Activated CD4-positive, alpha-beta T cell treated with anti-CD3 and anti-CD28 coated beads for 1 hour (primary cell): ENCODE measurements at places on chromosomes 16 and 17.

DNA sequence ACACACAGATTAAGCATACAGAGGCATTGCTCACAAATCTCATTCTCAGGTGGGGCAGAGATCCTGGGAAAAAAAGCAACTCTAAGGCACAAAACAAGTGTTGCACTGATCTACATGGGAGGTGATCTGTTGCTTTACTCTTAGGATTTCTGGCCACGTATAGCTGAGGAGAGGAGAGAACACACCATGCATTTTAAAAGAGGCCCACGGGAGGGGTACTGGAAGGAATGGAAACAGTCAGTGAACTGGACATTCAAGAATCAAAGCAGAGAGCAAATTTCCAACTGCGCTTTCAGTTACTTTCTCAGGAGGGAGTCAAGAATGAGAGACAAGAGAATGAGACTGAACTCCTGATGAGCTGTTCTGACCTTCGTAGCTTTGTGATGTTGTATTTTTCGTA, 1105.9 kb downstream of the CDH8 start:
- DNase-seq = no peak

DNA sequence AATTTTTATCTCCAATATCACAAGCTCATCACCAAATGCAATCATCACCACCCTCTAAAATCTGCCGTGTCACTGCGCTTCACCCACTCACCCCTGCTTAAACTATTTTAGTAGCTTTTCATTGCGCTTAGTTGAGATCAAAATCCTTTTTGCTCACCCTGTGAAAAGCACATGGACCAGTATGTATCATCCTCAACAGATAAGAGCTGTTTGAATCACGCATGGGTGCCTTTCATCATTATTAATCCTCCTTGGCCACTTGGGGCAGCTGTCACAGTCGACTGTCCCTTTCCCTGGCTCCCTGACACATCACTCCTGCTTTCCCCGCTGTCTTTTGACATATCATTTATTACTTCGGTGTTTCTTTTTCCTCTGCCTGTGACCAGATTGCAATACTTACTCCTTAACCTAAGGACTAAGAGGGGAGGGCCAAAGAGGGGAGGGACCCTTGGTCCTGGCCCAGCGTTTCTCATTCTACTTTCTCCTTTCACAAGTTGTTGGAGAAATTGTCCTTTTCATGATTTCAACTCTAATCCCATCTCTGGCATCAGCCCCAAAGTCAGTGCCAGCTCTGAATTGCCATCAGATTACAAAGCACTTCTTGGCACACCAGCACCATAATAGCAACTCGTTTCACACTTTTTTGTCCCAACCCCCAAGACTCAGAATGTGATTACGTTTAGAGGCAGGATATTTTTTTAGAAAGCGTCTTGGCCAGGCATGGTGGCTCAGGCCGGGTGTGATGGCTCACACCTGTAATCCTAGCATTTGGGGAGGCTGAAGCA, 8.6 kb upstream of the KDM6B start:
- no peak for DNase-seq

- DNase-seq = no peak
Measured at GRCh38 chr17:81238490-81238814, 403 bp downstream of the TEPSIN start.

GRCh38 chr17:66432996-66433551, 130.7 kb downstream of the PRKCA start:
- DNase-seq = no peak

GRCh38 chr17:34930283-34930682, 31.0 kb downstream of the CCT6B start:
- no peak for DNase-seq

GRCh38 chr17:78343543-78344201, 16.2 kb downstream of the SOCS3 start:
- DNase-seq = peak; percentile 54

DNA sequence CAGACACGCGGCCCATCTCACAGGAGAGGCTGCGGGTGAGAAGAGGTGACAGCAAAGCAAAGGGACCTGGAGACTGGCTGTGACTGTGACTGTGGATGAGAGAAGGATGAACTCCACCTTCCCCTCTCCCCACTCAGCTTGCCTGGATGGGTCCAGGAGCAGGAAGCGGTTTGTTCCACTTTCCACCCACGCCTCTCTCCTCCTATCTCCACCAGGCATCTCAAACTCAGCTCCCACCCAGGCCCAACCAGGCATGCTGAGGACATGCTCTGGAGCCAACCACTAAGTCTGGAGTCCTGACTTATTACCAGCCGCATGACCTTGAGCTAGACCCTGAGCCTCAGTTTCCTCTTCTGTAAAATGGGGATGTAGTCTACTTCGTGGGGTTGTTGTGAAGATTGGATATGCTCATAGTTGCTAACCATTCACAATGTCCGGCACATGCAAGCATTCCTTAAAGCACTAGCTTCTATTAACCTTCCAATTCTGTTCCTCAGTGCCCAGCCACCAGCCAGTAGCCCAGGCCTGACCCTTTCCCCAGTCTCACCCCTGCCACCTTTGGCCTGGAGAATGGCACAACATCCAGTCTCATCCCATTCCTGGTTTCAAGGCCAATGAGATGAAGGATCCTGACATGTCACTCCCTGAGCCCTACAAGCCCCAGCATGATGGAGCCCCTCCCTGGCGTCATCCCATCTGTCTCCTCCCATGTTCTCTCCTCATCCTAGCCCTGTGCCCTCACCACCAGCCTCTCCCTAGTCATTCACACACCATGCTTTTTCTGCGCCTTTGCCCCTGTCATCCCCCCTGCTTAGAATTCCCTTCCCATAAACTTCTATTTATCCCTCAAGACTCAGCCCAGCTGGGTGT, 2.3 kb downstream of the GAS2L2 start:
- DNase-seq = no peak

GRCh38 chr16:53085931-53086421, 31.2 kb downstream of the CHD9 start:
- DNase-seq = no peak

- no peak for DNase-seq
Measured at GRCh38 chr17:28702752-28703150, 8.9 kb downstream of the PROCA1 start.

DNA sequence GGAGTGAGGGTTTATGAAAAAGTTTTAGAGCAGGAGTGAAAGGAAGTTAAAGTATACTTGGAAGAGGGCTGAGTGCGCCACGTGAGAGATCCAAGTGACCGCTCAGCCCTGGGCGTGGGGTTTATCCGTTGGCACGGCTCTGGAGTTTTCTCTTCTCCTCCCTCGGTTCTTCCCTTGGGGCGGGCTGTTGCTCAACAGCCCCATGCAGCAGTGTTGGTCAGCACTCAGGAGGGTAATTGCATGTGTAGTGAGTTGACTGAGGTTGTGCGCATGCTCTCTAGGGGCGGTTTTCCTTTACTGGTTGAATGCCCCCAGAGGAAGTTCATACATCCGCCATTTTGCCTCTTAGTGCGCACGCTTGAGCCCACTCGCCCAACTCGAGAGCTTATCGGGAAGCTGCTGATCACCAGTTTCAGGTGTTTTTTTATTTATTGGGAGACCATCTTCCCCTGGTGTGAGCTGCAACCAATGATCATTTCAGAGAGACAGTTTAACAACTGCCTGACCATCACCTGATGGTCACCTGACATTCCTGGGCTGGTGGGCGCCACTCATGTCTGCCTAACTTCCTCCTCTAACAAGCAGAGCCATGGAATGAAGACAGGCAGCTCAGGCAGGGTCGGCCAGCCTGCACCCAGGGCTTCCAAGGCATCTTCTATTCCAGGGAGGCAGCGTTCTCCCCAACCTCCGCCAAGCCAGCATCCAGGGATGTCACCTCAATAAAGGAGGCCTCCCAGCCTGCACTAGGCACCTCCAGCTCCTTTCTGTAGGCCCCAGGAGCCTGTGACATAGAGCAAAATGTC, 41.3 kb upstream of the DNAH17 start:
- DNase-seq = no peak

- DNase-seq = no peak
Measured at GRCh38 chr16:56324406-56324805, 100.9 kb downstream of the AMFR start.

GRCh38 chr17:72534776-72535175, 414.0 kb downstream of the SOX9 start:
- DNase-seq = no peak

DNA sequence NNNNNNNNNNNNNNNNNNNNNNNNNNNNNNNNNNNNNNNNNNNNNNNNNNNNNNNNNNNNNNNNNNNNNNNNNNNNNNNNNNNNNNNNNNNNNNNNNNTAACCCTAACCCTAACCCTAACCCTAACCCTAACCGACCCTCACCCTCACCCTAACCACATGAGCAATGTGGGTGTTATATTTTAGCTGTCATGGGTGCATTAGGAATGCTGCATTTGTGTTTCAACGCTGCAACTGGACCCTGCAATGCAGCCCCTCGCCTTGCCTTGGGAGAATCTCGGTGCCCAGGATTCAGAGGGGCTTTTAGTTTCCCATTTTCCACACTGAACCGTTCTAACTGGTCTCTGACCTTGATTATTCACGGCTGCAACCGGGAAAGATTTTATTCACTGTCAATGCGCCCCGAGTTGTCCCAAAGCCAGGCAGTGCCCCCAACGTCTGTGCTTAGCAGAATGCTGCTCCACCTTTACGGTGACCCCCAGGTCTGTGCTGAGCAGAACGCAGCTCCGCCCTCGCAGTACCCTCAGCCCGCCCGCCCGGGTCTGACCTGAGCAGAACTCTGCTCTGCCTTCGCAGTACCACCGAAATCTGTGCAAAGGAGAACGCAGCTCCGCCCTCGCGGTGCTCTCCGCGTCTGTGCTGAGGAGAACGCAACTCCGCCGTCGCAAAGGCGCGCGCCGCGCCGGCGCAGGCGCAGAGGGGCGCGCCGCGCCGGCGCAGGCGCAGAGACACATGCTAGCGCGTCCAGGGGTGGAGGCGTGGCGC, 43.3 kb downstream of the POLR3K start:
- DNase-seq = no peak

DNA sequence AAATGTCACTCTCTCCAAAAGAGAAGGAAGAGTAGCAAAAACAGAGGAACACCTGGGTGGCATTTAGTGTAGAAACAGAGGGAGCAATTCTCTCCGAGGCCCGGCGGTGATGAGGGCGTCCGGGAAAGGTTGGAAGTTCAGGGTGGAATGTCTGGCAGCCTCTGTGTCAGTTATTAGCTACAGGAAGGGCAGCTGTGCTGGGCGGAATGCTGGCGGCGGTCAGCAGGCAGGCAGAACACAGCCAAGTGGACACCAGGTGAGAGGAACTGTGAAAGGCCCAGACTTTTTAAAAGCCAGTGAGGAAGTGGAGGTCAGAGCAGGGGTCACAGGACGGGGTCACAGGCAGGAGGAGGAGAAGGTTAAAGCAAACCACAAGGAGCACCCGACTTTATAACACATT, 238.1 kb downstream of the NTN1 start:
- no peak for DNase-seq

DNA sequence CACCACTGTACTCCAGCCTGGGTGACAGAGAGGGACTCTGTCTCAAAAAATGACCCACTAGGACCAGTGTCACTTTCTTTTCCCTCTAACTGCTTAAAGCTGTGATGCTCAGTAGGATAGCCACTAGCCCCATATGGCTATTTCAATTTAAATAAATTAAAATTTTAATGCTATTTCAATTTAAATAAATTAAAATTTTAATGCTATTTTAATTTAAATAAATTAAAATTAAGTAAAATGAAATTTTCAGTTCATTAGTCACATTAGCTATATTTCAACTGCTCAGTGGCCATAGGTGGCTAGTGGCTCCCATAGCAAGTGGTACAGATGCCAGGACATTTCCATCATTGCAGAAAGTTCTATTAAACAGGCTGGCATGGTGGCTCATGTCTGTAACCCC, 43.0 kb downstream of the NLRC5 start:
- DNase-seq = no peak

DNA sequence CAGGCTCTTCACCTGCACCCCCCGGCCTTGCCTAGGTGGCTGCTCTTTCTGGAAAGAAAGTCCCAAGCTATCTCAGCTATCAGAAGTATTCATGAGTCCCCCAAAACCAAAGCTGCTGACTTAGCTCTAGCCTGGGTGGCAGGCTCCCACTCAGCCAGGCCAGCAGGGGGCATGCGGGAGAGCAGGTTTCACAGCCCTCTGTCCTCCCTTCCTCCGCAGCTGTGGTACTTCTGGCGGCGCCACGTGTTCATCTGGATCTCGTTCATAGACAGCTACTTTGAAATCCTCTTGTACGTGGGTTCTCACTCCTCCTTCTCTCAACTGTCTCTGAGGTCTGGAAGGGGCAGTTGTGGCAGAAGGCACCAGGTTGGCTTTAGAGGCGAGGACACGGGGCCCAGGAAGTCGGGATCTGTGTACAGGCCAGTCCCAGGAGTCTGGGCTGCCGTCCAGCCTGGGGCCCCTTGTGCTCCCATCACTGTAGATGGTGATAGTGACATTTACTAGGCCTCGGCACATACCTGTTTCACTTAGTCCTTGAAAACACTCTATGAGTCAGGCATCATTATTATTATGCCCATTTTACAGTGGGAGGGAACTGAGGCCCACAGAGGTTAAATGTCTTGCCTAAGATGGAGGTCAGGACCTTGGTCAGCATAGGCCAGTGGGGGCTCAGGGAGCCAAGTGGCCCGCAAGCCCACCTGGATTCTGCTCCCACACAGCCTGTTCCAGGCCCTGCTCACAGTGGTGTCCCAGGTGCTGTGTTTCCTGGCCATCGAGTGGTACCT, 12.9 kb downstream of the TRPV2 start:
- DNase-seq = peak; percentile 38

- DNase-seq = no peak
Measured at GRCh38 chr16:54719624-54720023, 211.0 kb upstream of the IRX5 start.

GRCh38 chr17:14205992-14206461, 30.6 kb downstream of the CDRT15 start:
- DNase-seq = peak; percentile 64

DNA sequence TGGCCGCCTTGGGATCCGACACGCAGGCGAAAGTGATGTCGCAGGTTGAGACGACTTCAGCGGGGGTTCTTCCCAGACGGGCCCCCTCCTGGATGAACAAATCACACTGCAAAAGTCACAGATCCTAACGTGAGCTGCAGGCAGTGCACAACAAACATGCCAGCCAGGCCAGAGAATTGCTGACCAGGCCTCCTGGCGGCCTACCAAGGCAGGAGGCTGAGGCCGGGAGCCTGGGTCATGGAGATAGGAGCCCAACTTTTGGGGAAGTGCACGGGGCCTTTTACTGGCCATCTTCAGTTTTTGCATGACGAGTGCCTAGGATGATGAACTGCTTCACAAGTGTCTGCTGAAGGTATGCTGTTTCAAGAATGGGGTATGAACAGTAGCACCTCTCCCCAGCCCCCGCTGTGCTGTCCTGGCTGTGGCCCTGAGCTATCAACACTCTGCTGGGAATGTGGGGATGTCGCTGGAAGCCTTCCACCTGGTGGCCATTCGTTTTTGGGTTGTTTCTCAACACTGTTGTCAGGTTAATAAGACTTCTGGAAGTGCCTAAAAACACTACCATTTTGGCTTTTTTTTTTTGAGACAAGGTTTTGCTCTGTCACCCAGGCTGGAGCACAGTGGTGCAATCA, 12.2 kb upstream of the ROGDI start:
- no peak for DNase-seq

GRCh38 chr16:79099716-79100115, 500.8 kb downstream of the MAF start:
- DNase-seq = no peak

- no peak for DNase-seq
Measured at GRCh38 chr17:5610956-5611355, 26.6 kb upstream of the NLRP1 start.
